ENCODE measurements at places on chromosomes 1 and 21.

- no peak for DNase-seq
Observed at GRCh38 chr1:172118618-172119017, 277.3 kb downstream of the DNM3 start.

- no peak for DNase-seq
Observed at GRCh38 chr1:95176861-95177260, 57.1 kb upstream of the RWDD3 start.

DNA sequence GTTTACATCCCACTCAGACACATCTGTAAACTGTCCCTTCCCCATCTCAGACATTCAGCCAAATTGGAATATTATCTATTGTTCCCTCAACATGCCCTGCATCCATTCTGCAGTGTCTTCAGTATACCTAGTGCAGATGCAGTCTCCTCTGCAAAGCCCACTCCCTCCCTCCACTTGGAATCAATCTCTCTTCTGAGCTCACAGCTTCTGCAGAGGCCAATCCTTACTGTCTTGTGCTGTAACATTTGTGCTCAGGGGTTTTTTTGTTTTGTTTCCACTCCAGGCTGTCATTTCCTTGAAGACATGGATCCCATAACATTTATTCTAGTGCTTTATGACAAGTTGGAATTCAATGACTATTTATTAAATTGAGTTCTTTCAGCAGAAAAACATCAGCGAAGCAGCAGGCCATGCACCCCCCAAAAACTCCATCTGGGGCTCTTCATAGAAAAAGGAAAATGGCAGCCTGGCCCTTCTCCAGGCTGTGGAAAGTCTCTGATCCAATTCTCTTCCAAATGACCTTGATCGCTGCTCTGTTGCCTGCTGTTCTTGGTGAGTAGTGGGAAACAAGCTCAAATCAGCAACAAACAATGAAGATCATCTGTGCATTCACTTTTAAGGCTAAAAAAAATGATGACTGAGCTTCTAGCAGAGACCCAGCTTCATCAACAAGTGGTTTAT lies 8.7 kb downstream of the C4BPA start:
- DNase-seq, result no peak

DNA sequence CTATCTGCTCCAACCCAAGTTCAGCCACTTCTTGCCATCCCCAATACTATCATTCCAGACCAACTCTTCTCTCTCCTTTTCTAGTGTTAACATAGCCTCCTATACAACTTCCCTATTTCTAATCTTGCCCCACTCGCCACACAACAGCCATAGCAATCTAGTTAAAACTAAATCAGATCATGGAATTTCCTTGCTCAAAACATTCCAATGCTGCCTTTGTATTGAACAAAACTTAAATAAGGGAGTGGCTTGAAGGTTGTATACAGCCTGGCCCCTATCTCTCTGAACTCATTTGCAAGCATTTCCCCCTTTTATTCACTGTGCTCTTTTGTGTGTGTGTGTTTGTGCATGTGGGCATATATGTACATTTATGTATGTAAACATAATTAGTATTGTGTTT lies 118.1 kb upstream of the SGIP1 start:
- no peak for DNase-seq

- no peak for DNase-seq
Observed at GRCh38 chr1:13549021-13549420, 34.6 kb upstream of the PDPN start.

- no peak for DNase-seq
Observed at GRCh38 chr1:92167151-92167550, 50.6 kb upstream of the C1orf146 start.

DNA sequence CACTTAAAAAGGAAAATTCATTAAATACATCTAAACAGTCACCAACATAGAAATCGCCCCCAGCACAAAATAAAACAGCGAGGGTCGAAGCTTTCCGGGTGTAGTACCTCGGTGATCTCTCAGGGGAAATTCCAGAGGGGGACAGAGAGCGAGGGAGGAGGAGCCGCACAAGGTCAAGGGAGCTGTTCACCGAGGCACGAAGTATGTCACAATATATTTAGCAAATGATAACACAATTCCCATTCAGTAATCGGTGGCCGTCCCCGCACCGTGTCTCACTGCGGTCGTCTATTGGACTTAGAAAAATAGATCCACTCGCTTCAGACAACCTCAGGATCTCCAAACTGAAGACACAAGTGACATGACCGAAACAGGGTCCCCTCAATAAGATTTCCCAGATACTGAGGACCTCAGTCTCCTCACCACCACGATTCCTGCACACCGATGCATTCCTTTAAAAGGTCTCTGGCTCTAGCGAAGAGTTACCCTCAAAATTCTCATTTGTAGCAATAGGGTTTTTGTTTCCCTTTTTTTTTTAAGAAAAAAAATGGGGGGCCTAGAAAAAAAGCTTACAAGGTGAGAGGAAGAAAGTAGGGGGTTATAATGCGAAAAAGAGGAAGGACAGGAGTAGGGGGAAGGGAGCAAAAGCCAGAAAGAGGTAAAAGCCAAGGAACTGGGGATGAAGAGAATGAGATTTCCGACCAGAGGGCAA lies 1.1 kb downstream of the LPGAT1 start:
- DNase-seq, result no peak

- DNase-seq, result no peak
Observed at GRCh38 chr1:110148961-110149360, 1.3 kb upstream of the SLC6A17 start.
